Naive thymus-derived CD8-positive, alpha-beta T cell (primary cell): ENCODE measurements at places on chromosomes 1 and 21.
A peak's percentile ranks its signal among the peaks of the same experiment; 100 is the strongest.

- H3K27ac ChIP-seq: no peak within 1 kb of the TSS
- H3K36me3 ChIP-seq: peaks cover 2% of the 10 kb centered on the region
- peak within 1 kb of the TSS; percentile 33 for H3K4me3 ChIP-seq
Measured at GRCh38 chr1:228006786-228007048, at the start of gene WNT3A. WNT3A (plus strand) TSS chr1:228006998; CDS start chr1:228007129, 131 bp downstream.

GRCh38 chr1:187096689-187097088 is 267.9 kb downstream of the PLA2G4A start:
- peaks cover 19% of the 10 kb centered on the region for H3K4me1 ChIP-seq
- H3K36me3 ChIP-seq: no peaks in the 10 kb centered on the region
- DNase-seq: no peak
- H3K27ac ChIP-seq: no peak overlapping the region
- no peak overlapping the region for H3K4me3 ChIP-seq

GRCh38 chr21:34869545-34869944 is 179.6 kb downstream of the RUNX1 start:
- H3K4me1 ChIP-seq: peaks cover 14% of the 10 kb centered on the region
- peaks cover 18% of the 10 kb centered on the region for H3K36me3 ChIP-seq
- H3K27ac ChIP-seq: no peak overlapping the region
- DNase-seq: no peak
- H3K4me3 ChIP-seq: no peak overlapping the region

DNA sequence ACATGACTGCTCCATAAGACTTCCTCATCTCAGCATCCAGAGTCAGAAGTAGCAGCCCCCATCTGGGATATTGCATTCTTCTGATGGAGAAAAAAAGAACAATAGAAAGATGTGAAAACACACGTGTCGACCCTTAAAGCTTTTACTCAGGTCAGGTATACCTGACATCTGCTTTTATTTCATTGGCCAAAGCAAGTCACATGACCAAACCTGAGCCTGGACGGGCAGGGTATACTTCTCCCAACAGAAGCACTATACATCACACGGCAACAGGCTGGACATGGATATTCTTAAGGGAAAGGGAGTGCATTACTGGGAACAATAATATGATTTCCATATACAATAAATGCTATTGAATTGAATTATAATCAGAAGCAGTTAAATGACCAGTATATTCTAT is 243.3 kb downstream of the LMO4 start:
- no peaks in the 10 kb centered on the region for H3K27me3 ChIP-seq
- no peak for DNase-seq
- no peak overlapping the region for H3K27ac ChIP-seq
- H3K36me3 ChIP-seq: no peaks in the 10 kb centered on the region

- no peaks in the 10 kb centered on the region for H3K4me1 ChIP-seq
- H3K4me3 ChIP-seq: no peak overlapping the region
Measured at GRCh38 chr1:162976628-162977027, 92.5 kb upstream of the RGS4 start.

DNA sequence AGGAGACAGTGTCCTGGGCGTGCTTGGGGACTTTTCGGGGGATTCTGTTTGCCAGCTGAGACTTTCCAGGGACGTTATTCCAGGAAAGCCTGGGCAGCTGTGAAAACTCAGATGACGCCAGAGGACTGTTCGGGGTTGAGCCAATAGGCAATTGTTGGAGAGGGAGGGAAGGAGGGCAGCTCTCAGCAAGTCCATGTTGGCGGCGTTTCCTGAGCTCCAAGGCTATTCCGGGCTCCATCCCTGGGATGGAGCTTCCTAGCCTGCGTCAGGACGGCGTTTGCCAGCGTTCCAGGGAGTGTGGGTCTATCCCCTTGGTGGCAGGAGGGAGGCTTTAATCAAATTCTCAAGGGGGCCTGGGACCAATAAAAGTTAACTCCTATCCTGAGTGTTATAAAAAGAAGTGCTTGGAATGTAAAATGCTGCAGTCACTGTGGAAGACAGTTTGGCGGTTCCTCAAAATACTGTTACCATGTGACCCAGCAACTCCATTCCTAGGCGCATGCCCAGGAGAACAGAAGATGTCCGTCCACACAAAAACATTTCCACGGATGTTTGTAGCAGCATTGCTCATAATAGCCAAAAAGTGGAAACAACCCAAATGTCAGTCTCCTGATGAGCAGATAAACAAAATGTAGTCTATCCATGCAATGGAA is 15.2 kb downstream of the SLC27A3 start:
- DNase-seq: no peak
- H3K27me3 ChIP-seq: no peaks in the 10 kb centered on the region
- no peaks in the 10 kb centered on the region for H3K36me3 ChIP-seq
- peak overlapping the region; percentile 69 for H3K4me3 ChIP-seq
- peak overlapping the region; percentile 87 for H3K27ac ChIP-seq
